ENCODE measurements at places on chromosomes 5 and 9.

- no peak for DNase-seq
These were observed 180.4 kb upstream of the GLRA1 start for GRCh38 chr5:152105085-152105484.

GRCh38 chr5:128782446-128782845, 182.8 kb upstream of the SLC27A6 start:
- no peak for DNase-seq

DNA sequence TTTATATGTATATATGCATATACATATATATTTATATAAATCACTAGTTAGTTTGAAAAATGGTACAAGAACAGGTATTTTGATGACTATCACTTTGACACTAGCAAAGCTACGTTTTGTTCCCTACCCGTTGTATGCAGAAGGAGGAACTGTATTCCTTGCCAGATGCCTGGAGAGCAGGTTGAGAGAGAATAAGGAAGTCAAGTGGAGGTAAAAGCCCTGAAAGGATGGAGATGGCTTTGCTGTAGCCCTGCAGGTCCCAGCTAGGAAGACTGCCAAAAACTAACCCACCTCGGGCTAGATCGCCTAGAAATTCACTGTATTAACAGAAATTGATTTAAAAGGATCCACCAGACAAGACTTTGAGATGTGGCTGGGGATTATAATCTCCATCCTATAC, 229.3 kb downstream of the RFX3 start:
- no peak for DNase-seq

DNA sequence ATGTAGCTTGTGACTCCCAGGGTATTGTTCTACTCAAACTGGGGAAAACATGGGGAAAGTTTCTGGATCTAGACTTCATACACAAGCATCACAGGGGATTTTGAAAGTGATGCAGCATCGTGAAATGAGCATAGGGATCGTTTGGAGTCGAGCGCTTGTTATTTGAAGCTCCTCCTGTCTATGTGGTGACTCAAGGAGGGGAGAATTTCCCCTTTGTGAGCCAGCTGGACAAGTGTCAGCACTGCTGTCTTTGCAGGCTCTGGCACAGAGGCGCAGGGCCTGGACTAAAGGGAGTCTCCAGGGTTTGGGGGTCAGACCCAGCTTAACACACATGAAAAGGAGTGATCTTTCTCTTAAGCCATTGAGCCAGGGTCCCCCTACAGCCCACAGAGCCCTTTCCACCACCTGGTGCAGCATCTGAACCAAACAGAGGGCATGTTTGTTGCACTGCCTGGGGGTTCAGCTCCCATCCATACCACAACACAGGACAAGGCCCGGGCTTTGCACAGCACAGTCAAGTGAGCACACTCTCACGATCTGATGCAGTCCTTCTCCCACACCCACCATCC, 51.0 kb downstream of the IRF1 start:
- no peak for DNase-seq

- no peak for DNase-seq
These were observed 30.9 kb upstream of the SLC46A2 start for GRCh38 chr9:112921549-112921948.

DNA sequence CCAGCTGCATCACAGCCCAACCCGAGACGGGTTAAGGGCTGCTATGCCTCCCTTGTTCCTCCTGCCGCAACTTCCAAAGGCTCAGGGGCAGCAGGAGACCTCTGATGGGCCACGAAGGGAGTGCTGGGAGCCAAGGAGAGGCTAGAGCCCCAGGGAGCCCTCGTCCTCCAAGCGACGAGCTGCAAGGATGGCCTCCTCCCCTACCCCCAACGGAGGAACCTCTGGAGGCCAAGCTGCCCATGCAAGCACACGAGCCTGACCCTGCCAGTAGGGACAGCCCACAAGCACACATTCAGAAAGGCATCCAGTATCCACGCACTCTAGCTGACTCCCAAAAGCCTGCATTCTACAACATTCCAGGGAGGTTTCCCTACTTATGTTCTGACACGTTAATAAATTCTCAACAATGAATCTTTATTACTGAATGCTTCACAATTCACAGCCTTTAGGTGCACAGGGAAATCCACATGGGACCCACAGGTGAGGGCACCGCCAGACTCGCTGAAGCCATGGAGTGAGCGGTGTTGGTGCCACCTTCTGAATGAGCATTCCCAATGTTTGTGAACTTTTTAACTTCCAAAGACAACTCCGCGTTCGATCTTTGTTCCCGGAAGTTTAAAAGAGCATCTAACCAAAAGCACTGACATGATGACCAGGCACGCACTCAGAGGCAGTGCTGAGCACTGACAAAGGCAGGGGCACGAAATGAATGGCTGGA, 28.7 kb downstream of the IPPK start:
- no peak for DNase-seq

DNA sequence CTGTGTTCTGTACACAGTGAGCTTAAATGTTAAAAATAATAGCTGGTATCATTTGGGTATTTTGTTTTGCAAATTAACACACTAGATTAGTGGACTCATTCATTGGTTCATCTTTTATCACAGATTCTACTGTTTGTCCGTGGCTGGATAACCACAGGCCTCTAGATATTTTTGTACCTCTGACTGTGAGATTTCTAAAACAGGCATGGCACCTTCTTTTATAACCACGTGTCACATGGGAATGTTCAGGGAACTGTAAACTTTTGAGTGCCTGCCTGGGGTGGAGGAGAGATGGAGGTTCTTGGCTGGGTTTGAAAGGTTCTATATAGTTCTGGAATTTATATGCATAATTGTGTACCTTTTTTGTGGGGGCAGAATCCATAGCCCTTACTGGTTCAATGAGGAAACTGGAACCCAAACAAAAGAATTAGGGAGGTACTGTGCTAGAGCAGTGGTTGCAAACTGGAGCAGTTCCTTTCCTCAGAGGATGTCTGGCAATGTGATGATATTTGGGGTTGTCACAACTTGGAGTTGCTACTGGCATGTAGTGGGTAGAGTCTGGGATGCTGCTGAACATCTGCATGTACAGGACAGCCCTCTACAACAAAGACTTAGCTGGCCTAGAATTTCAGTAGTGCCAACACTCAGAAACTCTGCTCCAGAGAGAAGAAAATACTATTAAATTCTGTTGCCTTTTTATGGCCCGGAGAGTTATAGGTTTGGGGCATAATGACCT, 16.9 kb downstream of the TLE4 start:
- no peak for DNase-seq

GRCh38 chr9:137607141-137607857, 1.8 kb downstream of the ARRDC1 start:
- DNase-seq, result no peak

GRCh38 chr5:169001394-169001793, 299.5 kb downstream of the SLIT3 start:
- DNase-seq, result no peak
